ENCODE measurements at places on chromosomes 3 and 15.

DNA sequence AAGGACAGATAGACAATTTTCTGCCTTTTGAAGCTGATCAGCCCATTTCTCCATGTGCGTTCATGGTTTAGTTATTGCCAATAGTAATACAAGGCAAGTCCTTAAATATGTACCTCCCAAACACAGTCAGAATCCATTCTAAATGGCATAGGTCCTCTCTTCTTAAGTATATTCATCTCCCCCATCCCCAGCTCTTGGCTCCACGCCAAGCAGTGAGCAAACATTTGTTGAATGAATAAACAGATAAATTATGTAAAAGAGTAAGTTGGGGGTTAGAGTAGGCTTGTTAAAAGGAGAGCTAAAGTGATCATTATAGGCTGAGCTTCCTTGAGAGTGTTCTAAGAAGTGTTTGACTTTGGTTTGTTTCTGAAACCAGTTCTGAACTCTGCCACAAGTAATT is 241.3 kb downstream of the ITPR1 start:
- DNase-seq, result no peak

GRCh38 chr3:82475306-82475705 is 713.9 kb upstream of the GBE1 start:
- DNase-seq, result no peak

- DNase-seq, result no peak
These were observed 721 bp downstream of the CSTA start for GRCh38 chr3:122325769-122326168.

- no peak for DNase-seq
These were observed 785.5 kb upstream of the ARRDC4 start for GRCh38 chr15:97174886-97175540.

DNA sequence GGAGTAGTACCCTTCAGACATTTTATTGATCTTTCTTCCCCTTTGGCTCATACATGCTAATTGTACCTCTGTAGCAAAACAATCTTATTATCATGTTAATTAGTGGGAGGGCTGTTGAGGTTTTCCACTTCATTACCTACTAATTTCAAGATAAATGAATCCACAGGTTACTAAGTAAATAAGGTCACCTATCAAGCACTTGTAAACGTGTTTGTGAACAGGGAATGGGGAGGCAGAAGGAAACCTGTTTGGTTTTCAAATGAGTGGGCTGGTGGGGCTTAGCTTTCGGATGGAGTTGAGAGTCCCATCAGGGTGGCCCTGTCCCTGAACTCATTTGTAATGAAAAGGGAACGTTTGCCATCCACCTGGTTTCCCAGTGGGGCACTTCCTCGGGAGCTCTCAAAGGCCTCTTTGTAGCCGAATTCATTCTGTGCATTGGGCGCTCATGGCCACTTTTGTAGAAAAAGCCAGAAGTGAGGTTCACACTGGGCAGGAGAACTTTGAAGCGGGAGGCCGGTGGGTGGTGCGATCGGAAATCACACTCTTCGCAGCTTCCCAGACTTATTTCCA is 419.8 kb upstream of the NR2F2 start:
- no peak for DNase-seq

DNA sequence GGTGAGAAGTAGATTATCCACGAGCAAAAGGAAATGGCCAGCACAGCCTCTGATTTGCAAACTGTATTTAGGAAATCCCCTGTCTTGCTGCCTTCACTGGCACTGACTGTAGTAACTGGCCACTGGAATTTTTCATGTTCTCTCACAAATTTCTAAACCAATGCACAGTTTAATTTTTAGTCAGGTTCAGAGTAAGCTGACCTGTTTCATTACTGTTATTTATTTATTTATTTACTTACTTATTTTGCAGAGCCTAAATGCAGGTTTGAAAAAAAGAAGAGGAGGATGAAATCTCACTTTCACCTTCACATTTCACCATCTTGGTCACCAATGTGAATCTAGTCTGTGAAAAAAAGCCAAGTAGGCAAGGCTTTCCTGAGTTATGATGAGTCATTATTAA is 291.0 kb downstream of the PLOD2 start:
- no peak for DNase-seq

- no peak for DNase-seq
These were observed 15.2 kb downstream of the TRAIP start for GRCh38 chr3:49841126-49841696.

- DNase-seq, result no peak
These were observed 248.7 kb downstream of the TUSC7 start for GRCh38 chr3:116958291-116958690.

- DNase-seq, result peak; percentile 57
These were observed at the start of gene FSTL1 for GRCh38 chr3:120450600-120451271. Gene FSTL1, minus strand, starts transcription at chr3:120450992. Its CDS starts 246 bp downstream, at chr3:120450746.

- no peak for DNase-seq
These were observed 37.6 kb downstream of the C2CD4A start for GRCh38 chr15:62104401-62104800.

- no peak for DNase-seq
These were observed 22.0 kb downstream of the OR5H15 start for GRCh38 chr3:98188545-98188944.

DNA sequence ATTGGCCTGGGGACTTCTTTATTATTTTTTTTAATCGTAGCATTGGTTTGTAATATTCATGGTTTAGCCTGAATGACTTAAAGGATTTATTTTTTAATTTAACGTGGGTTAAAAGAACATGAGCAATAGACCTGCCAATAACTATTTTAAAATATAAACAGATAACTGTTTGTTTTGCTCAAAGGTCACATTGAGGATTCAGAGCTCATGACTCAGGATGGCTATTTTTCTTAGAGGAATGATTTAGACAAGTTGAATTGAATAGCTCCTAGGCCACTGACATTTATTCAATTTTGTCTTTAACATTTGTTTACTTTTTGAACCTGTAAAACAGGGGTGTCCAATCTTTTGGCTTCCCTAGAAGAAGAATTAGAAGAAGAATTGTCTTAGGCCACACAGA is 68.5 kb downstream of the ITPR1 start:
- no peak for DNase-seq

Measured in hepatic stellate cell (primary cell).